Esophagus mucosa (tissue), 1 donor: ENCODE measurements at places on chromosomes 6 and 20. TPM values are rescaled to one million over a fixed set of nuclear protein-coding genes. Genes with fewer than 3 reads are reported as not detected.

- peak; percentile 56 for ATAC-seq
Measured at GRCh38 chr20:63740627-63741353, 1.2 kb downstream of the SLC2A4RG start.

DNA sequence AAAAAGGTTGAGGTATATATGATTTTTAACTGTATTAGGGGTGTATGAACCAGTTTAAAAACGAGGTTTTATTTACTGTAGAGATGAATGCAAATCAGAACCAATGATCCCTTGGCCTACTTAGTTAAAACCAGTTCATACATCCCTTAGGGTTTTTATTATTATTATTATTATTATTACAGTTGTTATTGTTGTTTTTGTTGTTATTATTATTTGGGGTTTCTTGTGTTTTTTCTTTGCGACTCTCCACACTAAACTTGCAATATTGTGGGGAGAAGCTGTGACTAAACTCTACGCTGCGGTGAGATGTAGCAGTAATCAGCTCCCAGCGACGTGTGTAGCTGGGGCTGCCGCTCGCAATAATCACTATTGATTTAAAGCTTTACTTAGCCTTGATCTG, 62.2 kb downstream of the SSR1 start:
- ATAC-seq: no peak

GRCh38 chr6:9398767-9399373, 963.5 kb upstream of the SLC35B3 start:
- ATAC-seq: no peak

DNA sequence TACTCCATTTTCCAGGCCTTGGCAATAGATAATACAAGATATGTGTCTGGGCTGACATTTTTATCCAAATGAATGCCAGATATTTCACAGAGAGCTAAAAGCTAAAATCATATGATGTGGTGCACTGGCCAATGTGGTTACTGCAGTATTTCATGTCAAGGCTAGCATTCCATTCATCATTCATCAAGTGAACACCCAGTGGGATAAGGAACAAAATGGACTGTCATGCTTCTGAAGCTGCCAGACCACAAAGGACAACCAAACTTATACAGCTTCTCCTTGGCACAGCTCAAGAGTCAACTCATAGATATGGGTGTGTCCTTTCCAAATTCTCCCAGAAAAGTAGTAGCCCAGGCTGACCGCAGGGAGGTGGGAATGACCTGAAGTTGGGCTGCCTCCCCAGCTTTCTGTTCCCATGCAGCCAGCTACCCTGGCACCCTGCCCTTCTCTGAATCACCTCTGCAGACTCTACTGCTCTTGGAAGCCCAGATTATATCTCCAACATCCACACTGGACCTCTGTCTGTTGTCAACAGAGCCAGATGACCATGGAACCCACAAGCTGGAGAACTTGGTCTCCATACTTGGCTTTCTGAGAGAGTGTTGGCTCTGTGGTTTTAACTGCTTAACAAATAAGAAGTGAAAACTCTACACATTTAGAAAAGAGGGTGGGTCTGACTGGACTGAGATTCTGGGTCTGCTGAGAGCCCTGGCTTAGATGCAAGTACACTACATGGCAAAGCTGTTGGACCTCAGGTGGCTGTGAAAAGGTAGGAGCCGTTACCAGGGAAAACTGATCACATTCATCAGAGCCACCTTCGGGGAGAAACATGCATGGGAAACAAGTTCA, 122.8 kb downstream of the ALDH8A1 start:
- ATAC-seq: peak; percentile 91

- no peak for ATAC-seq
Measured at GRCh38 chr6:23633996-23634395, 492.0 kb upstream of the NRSN1 start.

GRCh38 chr6:112307707-112308106, 39.4 kb upstream of the RFPL4B start:
- peak; percentile 18 for ATAC-seq

- ATAC-seq: no peak
Measured at GRCh38 chr6:39801456-39802251, 9.5 kb downstream of the DAAM2 start.

- no peak for ATAC-seq
Measured at GRCh38 chr6:90610301-90610750, 23.5 kb upstream of the MAP3K7 start.

TINAG gene
- total RNA-seq: not detected

PSORS1C2 gene
- total RNA-seq: 0.40 TPM

GRCh38 chr6:77474286-77474956, 11.1 kb upstream of the HTR1B start:
- no peak for ATAC-seq

DNA sequence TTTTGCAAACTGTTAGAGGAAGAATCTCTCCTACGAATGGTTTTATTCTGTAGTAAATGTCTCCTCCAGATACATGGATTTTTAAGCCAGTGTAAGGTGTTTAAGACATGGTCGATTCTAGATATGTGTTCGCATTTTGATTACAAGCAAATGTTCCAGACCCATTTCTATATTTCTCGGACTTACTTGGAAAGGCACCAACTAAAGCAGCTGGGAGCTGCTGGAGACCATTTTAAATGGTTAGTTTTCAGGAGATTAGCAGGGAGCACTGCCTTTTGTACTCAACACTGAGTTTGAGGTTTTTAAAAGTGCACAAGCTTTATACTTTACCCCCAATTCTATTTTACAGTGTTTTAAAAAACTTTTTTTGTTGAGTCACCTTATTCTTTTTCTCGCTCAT, 857.0 kb downstream of the KIF16B start:
- no peak for ATAC-seq

- ATAC-seq: peak; percentile 44
Measured at GRCh38 chr6:347232-347631, 44.3 kb upstream of the IRF4 start.

- no peak for ATAC-seq
Measured at GRCh38 chr6:156782691-156783320, 5.6 kb downstream of the ARID1B start.

DNA sequence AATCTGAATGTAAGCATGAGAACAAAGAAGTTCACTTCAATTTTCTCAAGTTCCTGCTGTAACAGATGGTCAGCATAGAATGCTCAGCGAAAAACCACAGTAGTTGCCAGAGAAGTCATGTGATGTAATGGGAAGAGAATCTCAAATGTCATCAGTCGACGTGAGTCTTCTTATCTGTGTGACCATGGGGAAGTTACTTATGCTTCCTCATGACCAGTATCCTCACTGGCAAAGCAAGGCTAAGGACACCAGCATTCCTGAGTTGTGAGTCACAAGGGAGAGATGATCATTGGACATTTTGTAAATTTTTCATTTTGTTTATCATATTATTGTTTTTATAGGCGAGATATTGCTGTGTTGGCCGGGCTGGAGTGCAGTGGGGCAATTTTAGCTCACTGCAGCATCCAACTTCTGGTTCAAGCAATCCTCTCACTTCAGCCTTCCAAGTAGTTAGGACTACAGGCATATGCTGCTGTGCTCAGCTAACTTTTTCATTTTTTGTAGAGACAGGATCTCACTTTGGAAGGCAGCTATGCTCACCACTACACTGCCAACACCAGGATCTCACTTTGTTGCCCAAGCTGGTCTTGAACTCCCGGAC, 21.9 kb downstream of the SGK1 start:
- peak; percentile 81 for ATAC-seq

SLA2 gene
- 0.12 TPM for total RNA-seq

ADGB gene
- not detected for total RNA-seq

SMIM26 gene
- total RNA-seq: 57.7 TPM

GRCh38 chr20:56801971-56802755, 173.1 kb downstream of the TFAP2C start:
- no peak for ATAC-seq

TSHZ2 gene
- total RNA-seq: 10.3 TPM

- ATAC-seq: no peak
Measured at GRCh38 chr20:57143173-57143572, 123.3 kb downstream of the BMP7 start.

- no peak for ATAC-seq
Measured at GRCh38 chr6:14766391-14766994, 479.4 kb upstream of the JARID2 start.

- no peak for ATAC-seq
Measured at GRCh38 chr20:36313926-36314325, 7.8 kb downstream of the DLGAP4 start.

DNA sequence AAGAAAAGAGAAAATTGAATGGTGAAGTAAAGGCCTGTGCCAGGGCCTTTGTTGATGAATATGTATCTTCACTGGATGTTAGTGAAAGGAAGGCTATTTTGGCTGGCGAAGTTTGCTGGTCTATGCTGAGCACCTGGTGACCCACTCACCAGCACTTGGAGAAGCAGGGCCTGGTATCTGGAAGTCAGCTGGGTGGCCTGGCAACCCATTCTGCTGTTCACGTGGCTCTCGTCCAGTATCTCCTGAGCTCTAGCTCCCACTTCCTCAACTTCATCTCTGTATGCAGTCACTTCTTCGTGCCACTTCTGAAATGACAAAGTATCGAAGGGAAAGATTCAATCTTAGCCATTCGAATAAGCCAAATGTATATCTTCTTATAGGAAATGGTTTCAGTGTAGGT, 283.7 kb downstream of the SYNE1 start:
- no peak for ATAC-seq

ULBP3 gene
- total RNA-seq: 3.8 TPM

EPPIN gene
- total RNA-seq: not detected

DNA sequence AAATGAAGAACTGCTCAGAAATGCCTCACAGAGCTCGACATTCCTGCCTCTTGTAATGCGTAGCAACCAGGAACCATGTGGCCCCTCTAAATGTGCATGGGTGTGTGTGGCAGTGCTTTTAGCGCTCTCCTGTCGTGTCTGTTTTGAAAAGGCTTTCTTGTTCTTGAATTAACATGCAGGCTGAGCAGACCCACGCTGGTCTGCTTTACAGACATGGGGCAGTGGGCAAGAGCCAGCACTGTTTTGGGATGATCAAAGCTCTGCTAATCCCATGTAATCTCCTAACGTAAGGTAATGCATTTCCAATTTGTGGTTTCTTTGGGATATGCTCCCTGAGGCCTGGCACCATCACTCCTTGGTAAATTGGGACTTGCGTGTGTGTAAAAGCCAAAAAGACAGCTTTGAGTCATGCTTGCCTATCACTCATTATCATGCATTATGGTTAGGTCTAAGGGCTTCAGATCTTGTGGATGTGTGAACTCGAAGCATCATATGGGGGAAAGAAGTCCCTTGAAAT, 11.8 kb downstream of the RIPOR2 start:
- ATAC-seq: no peak

KATNA1 gene
- 13.5 TPM for total RNA-seq

TMEM200A gene
- total RNA-seq: 0.16 TPM

GRCh38 chr6:52331793-52332457, 30.0 kb upstream of the PAQR8 start:
- ATAC-seq: peak; percentile 81

GRCh38 chr20:37298190-37298939, 8.9 kb downstream of the MANBAL start:
- ATAC-seq: peak; percentile 2
